ENCODE measurements at places on chromosomes 13 and 19.

GRCh38 chr13:30362869-30363268 lies 55.5 kb upstream of the KATNAL1 start:
- no peak for DNase-seq

- no peak for DNase-seq
Observed at GRCh38 chr19:11284515-11284914, 11.4 kb upstream of the TSPAN16 start.

DNA sequence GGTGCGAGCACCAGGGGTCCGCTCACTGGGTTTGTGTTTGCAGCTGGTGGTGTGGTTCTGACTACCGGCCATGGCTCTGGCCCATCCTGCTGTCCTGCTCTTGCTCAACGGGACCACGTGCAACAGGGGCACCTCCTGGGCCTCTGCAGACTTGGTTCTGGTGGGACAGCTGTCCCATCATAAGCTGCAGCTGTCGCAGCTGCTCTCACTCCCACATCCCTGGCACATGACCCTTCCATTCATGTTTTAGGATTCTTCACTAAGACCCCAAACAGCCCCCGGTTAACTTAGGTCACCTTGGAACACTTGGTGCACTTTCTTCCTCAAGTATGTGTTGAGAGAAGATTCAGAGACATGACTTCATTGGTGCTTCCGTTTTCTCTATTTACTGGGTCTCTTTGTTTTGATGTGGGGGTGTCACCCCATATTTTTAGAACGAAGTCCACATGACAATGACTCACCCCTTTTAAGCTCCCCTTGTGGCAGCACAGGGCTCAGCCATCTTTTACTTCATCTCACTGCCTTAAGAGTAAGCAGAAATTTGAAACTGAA lies 68.4 kb upstream of the ARHGEF7 start:
- DNase-seq: no peak

DNA sequence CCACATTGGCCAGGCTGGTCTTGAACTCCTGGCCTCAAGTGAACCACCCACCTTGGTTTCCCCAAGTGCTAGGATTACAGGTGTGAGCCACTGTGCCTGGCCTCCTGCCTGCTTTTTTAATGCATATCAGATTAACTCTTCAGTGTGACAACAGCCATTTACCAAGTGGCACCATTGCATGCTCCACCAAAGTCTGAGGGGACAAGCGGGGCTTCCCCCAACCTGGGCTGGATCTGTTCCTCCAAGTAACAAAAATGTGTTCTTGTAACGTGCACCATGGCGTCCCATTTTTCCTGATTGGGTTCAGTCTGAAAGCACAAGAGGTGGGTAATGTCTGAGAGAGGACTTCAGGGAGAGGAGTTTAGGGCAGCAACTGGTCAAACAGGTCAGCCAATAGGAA lies 77.8 kb downstream of the TEX29 start:
- DNase-seq: no peak

DNA sequence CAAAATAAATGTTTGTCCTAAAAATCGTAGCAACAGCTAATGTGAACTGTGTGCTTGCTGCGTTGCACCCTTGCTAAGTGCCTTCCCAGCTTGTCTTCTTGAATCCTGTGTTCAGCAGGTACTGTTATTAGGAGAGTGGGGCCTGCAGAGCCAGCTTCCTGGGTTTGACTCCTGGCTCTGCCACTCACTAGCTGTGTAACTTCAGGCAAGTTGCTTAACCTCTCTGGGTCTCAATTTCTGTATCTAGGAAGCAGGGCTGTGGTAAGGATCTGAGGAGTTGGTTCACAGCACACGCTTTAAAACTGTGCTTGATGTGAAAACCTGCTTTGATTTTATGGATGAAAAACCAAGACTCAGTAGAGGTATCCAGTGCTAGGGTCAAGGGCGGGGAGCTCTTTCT lies 10.0 kb downstream of the NFIX start:
- no peak for DNase-seq

GRCh38 chr19:34943861-34944573 lies 17.3 kb downstream of the ZNF30 start:
- no peak for DNase-seq

DNA sequence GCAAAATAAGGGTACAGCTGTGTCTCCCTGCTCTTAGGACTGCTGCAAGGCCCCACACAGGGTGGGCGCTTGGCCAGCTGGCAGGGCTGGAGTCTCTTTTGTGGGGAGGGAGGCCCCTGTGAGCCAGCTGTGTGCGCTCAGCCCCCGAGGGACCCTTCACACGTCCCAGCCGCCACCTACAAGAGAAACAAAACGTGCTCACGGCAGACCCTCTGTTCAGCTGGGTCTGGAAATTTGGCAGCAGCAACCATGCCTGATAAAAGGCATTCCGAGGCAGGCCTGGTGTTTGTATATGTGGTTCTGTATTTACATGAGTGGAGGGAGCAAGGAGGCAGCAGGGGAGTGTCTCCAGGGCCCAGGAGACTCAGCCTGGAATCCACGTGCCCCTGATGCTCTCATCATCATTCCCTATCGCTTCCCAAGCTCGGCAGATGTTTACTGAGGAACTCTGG lies 49.7 kb downstream of the CRTC1 start:
- DNase-seq: no peak

GRCh38 chr19:4013886-4014540 lies 6.5 kb downstream of the PIAS4 start:
- no peak for DNase-seq
